ENCODE measurements at places on chromosomes 1 and 21.

- DNase-seq: peak; percentile 18
Measured at GRCh38 chr1:229229137-229229720, 41.7 kb upstream of the RAB4A start.

- DNase-seq: no peak
Measured at GRCh38 chr1:47229886-47230691, 1.9 kb downstream of the TAL1 start.

DNA sequence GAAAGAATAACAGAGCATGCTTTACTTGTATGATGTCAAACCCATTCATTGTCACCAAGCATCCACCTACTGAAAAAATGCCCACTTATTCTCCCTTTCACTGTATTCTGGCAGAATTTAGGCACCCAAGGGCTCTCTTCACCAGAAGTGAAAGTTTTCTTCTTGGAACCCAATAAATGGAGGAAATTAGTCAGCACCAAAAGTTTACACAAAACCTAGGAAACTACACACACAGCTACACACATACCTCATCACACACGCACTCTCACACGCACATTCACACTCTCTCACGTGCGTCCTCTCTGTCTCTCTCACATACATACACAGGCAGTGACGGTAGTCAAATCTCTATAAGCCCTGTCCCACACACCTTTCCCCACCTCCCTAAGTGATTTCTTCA lies 37.6 kb downstream of the MCOLN2 start:
- DNase-seq: no peak

GRCh38 chr1:206575165-206575893 lies 36.9 kb downstream of the EIF2D start:
- DNase-seq: peak; percentile 65

DNA sequence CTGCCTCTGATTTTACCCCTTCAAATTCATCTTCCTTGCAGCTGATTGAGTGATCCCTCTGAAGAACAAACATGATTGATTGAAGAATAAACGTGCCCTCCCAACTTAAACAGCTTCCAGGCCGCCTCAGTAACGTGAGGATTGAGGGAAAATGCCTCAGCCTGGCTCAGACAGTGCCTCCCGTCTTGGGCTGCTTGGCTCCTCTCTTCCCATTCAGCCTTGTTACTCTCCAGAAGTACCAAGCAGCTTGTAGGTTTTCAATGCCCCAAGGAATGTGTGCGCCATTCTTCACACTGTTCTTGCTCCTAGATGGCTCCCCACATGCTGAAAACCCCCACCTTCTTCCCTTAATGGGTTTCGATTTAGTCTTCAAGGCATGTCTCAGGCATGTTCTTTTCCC lies 51.8 kb downstream of the ST6GALNAC5 start:
- DNase-seq: no peak

GRCh38 chr1:119981986-119982815 lies 85.9 kb upstream of the ADAM30 start:
- DNase-seq: peak; percentile 56

- no peak for DNase-seq
Measured at GRCh38 chr1:91549041-91549735, 48.5 kb downstream of the CDC7 start.

DNA sequence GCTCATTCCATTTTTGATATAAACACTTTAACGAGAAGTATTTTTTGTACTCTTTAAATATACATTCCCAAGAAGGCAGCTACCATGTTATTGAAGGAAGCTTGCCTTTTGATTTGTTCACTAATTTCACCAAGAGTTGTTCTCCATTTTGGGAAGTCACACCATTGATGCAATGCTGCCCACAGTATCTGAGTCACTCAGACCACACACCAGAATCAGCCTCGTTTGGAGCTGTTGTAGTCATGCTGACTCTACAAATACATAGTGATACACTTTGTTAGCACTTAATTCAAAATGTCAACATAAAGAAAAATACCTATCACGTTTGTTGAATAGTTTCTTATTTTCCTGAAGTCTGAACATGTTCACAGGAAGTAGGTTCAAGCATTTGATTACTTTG lies 78.7 kb downstream of the PAPPA2 start:
- DNase-seq: no peak

DNA sequence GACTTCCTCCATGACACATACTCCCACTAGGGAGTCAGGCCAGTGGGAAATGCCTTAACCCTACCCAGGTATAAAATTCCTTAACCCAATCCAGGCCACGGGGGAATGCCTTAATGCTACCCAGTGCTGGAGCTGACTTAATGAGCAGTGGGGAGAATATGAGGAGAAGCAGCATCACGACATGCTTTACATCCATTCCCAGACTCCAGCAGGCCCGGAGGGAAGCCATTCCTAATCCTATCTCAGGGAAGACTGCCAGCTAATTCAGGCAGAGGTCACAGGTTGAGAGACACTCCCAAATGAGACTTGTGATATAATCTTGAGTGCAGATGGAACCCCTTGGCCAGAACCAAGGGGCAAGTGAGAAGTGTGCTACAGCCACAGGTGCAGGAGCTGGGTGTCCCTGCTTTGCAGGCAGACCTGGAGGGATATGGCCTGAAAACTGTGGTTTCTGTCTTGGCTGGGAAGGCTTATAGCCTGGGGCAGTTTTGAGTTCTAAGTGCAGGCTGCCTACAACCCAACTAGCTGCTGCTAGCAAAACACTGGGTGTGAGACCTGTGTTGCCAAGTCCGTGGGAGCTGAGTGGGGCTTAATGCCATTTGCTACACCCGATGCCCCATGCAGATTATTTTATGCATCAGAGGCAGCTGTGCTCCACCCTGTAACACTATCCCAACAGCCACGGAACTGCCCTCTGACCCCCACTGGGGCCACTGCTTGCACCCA lies 45.1 kb upstream of the GUCA2A start:
- no peak for DNase-seq

DNA sequence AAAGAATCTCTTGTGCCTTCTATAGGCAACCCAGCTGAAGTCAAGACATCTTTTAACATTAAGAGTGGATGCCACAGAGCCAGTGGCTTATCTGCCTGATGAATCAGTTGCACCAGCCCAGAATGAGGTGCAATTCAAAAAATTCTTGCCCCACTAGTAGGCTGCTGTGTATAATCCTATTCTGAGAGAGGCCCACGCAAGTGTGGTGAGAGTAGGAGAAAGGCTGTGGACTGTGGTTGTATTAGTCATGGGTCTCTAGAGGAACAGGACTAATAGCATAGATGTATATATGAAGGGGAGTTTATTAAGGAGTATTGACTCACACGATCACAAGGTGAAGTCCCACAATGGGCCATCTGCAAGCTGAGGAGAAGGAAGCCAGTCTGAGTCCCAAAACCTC lies 216.4 kb downstream of the LTN1 start:
- DNase-seq: peak; percentile 75

DNA sequence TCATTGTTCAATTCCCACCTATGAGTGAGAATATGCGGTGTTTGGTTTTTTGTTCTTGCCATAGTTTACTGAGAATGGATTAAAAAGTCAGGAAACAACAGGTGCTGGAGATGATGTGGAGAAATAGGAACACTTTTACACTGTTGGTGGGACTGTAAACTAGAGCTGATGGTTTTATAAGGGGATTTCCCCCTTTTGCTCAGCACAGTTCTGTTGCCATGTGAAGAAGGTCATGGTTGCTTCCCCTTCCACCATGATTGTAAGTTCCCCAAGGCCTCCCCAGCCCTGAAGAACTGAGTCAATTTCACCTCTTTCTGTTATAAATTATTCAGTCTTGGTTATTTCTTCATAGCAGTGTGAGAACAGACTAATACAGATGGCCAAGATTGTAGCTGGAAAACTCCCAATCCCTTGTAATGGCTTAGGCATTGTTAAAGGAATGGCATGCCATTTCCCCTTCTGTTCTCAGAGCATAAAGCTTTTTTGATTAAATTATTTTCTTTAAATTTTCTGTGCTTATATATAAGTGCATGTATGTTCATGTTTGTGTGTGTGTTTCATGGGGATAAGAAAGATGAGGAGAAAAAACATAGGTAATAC lies 144.8 kb downstream of the BACH1 start:
- DNase-seq: no peak

DNA sequence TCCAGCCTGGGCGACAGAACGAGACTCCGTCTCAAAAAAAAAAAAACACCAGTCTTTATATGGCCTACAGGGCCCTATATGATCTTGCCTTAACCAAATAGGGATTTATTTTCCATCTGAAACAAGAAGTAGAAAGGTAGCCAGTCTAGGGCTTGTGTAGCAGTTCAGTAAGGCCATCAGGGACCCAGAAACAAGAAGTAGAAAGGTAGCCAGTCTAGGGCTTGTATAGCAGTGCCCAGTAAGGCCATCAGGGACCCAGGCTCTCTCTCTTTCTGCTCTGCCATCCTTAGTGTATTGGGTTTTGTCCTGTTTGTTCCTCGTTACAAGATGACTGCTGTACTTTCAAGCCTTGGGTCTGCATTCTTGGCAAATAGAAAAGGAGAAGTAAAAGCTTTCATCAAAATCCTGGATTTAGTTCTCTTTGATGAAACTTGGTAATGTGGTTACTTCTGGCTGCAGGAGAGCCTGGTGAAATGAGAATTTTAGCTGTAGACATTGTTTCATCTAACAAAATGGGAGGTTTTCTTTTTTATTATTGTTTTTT lies 46.1 kb downstream of the PKN2 start:
- DNase-seq: no peak
